ENCODE measurements at places on chromosomes 16 and 17.

GRCh38 chr17:63278728-63279442 is 167.2 kb downstream of the CYB561 start:
- DNase-seq = no peak

GRCh38 chr17:73278049-73278464 is 16.4 kb upstream of the CPSF4L start:
- DNase-seq = no peak

DNA sequence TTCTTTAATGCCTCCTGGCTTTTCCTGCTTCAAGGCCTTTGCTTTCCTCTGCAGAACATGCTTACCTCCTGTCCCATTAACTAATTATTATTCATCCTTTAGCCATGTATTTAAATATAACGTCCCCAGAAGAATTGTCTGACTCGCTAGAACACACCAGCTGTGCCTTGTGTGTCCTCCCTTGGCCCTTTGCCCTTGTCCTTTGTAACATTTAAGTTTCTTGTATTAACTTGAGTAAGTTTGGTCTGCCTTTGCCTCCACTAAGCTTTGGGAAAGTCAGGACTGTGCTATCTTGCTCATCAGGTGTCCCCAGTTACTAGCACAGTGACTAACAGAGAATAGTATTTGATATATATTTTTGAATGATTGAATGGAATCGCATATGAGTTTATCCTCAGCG is 29.6 kb upstream of the ABCA9 start:
- DNase-seq = no peak

- DNase-seq = no peak
These were observed 52.5 kb downstream of the MRC2 start for GRCh38 chr17:62679866-62680377.

DNA sequence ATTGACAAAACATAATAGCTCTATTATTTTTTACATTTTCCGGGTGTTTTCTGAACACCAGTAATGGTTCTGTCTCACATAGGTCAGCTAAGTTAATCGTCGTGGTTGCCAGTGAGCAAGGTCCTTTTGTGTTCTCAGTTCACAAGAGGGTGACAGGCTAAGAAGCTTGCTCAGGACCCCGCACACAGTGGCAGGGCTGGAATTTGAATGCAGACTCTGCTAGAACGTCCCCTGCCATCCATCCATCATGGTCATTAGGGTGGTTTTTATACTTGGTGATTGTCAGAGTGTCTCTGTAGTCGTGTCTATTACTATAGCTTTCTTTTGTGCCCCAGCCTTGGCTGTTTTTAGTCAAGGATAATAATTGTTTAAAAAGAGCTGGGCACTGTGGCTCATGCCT is 176.2 kb downstream of the SNX29 start:
- DNase-seq = no peak

DNA sequence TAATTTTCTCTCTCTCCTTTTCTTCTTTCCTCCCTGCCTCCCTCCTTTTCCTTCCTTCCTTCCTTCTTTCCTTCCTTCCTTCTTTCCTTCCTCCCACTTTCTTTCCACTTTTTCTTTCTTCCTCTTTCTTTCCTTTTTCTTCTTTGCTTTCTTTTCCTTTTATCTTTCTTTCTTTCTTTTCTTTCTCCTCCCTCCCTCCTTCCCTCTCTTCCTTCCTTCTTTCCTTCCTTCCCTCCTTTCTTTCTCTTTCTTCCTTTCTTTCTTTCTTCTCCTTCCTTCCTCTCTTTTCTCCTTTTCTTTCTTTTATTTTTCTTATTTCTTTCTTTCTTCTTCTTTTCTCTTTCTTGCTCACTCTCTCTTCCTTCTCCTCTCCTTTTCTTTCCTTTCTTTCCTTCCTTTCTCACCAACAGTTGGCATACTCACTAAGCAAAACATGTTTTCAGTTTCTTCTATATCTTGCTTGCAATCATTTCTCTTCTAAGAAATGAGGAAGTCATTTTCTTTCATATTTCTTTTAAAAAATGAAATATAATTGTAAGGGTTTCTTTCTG is 97.1 kb upstream of the MAF start:
- DNase-seq = no peak

GRCh38 chr16:77233799-77234519 is 34.8 kb downstream of the SYCE1L start:
- no peak for DNase-seq

DNA sequence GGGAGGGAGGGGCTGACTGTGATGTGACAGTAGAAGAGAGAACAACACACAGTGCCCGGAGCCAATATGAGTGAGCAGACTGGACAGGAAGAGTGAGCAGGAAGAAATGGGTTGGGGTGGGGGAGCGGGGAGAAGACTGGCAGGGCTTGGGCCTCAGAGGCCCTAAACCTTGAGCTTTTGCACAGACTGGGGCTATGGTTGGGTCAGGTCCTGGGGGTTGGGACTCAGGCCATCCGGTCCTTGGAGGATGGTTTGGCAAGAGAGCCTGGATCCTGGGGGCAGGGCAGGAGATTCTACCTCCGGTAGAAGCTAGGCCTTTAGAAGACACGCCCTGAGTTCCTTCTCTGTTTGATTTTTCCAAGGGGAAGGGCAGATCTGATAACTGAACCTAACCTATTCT is 1.1 kb downstream of the CAMTA2 start:
- no peak for DNase-seq

DNA sequence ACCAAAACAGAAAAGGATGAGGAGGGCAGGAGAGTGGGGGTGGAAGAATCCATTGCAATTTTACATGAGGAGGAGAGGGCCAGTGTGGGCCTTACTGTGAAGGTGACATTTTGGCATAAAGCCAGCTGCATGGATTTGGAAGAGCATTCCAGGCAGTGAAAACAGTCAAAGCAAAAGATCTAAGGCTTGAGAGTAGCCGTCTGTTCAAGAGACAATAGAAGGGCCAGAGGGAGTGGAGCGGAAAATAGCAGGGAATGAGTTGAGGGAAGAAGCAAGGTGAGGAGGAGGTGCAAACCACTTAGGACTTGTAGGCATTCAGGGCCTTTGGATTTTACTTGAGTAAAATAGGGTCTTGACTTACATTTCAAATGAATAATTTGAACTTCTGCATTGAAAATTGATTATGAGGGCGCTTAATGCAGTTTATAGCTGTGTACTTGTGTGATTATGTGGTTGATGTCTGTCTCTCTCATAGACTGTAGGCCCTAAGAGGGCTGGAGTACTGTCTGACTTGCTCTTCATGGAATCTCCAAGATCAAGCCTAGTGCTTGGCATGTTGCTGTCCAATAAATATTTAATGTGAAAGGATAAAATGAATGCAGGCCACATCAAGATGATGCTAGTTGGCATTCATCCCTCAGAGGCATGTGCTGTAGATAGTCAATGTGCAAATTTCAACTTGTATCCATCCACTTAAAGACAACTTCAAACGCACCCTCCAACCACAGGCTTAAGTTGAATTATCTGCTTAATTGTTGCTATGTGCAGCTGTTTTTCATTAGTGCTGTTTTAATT is 772.1 kb upstream of the RBFOX1 start:
- DNase-seq = no peak

GRCh38 chr17:39641883-39642282 is 4.9 kb downstream of the STARD3 start:
- DNase-seq = no peak

GRCh38 chr17:77264617-77265230 is 124.0 kb downstream of the SEC14L1 start:
- DNase-seq = no peak

DNA sequence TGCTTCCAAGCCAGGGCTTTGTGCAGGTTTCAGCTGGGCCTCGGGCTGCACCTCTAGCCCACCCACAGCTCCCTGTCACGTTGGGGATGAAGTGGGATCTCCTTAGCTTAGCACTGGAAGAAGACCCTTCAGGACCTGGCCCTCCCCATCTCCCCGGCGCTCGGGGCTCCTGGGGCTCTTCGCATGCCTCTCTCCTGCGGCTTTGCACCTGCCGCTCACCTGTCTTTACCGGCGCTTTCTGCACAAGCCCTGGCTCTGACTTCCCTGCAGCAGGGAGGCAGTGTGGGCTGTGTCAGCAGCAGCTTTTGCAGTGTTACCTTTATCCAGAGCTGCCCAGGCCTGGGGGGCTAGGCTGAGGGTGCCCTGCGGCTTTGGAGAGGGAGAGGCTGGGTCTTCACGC is 52.3 kb downstream of the NT5M start:
- DNase-seq = no peak

DNA sequence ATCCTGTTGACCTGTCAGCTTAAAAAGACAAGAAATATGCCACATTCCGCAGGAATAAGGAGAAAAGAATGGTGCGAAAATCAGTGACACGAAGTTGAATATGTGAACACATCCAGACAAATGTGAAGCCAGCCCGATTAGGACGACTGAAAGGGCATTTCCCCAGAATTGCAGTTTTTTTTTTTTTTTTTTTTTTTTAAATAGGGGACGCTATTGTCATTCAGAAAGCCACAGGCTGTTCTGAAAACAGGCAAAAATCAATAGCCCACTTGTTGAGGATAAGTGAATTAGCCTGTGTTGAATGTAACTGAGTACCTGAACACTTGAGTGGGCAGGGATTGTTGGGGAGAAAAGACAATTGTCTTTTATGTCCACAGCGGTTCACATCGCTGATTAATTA is 507.1 kb downstream of the WWOX start:
- no peak for DNase-seq

DNA sequence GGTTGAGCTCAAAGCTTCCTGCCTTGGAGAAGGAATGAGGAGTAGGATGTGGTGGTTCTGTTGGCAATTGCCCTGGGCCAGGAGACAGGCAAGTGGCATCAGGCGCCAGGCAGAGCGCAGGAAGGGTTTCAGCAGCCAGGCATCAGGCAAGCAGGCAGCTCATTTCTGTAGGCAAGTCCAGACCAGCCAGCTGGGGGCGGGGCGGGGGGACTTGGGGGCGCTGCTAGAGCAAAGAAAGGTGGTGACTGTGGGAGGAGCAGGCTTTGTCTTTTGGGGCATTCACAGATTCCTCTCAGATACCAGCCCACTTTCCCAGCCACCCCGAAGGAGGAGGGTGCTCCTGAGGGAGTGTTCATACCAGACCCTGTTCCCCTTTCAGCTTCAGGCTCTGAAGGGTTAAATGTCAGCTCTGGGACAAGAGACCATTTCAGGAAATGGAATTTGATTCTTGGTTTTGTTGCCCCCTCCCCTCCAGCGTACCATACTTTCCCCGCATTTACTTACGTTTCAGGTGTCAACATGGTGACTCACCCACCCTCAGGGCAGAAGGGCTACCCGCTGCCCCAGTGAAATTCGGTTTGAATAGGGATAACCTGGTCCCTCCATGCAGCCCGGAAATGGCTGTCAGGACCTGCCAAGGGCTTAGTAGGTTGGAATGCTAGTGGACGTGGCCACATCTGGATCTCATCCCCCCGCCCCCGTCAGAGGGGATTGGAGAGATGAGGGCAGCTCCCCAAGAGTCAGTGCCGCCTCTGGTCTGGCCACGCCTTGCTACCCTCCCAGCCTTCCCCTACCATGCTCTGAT is 13.2 kb downstream of the NGFR start:
- DNase-seq = peak; percentile 42

GRCh38 chr17:81582341-81582740 is 30.2 kb upstream of the FAAP100 start:
- DNase-seq = peak; percentile 60

DNA sequence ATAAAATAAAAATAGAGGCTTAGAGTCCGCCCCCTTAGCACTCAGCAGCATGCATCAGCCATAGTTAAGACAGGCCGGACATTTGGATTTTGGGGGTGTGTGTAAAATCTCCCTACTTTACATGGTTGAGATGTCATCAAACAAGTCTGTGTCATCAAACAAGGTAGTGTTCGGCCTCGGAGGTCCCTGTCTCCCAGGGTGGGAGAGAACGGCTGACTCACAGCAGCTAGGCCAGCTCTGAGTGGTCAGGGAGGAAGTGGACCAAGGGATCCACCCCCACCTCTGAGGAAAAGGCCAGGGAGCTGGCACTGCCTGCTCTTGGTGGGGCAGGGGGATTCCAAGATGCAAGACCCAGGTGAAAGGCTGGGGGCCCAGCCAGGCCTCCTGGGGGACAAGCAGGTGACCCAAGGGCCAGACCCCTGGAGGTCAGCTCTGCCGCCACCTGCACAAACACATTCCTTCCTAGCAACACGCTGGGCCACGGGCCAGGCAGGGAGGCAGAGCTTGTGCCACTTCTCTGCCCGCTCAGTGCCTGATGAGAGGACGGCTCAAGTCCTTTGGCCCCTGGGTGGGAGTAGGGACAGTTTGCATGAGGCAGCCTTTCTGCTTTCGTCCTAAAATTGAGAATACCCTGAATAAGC is 28.5 kb downstream of the KIFC3 start:
- no peak for DNase-seq

- DNase-seq = no peak
These were observed 105.8 kb downstream of the TANC2 start for GRCh38 chr17:63071797-63072196.

DNA sequence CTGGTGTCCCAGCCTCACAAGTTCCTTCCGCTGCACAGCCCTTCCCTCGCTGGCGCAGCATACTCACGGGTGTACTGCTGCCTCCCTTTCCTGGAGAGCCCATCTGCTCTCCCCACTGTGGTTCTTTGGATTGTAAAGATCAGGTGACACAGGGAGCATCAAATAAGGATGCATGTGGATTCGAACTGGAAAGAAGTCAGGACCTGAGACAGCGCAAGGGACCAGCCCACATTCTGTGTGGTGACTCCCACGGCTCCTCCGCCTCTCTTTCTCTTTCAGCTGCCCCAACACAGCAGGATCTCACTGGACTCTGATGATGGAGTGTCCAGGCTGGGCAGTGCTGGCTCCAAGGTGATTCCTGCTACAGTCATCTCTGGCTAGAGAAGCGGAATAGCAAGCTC is 8.1 kb downstream of the LDAF1 start:
- DNase-seq = no peak

- DNase-seq = no peak
These were observed 6.5 kb upstream of the LCAT start for GRCh38 chr16:67950335-67950843.

- peak; percentile 9 for DNase-seq
These were observed 57.3 kb downstream of the MGAT5B start for GRCh38 chr17:76925441-76925891.

DNA sequence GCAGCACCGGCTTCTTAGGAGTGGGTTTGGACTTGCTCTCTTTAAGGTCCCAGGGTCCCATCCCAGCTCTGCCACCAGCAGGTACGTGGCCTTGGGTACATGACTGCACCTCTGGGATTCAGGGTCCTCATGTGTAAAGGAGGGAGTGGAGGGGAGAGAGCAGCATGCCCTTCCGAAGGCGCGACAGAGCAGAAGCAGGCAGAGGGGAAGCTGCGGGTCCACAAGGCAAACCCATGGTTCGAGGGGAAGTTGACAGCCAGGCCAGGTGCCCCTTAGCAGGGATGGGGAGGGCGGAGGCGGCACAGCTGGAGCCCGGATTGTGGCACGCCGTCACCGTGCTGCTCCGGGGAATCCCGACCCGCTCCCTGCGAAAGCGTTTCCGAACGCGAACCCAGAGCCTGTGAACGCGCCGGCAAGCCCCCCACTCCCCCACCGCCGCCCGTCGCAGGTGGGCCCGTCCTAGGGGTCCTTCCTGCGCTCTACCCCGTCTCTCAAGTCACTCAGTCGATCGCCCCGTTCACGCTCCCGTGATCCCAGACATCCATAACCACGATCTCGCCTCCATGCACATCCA is 4.1 kb upstream of the TBX2 start:
- DNase-seq = no peak

- no peak for DNase-seq
These were observed 134.4 kb downstream of the CYLD start for GRCh38 chr16:50876263-50876662.

GRCh38 chr16:24717411-24717810 is 12.0 kb upstream of the TNRC6A start:
- peak; percentile 81 for DNase-seq

All from fibroblast of skin of scalp (primary cell).